ENCODE measurements at places on chromosomes 1 and 21.
A peak's percentile ranks its signal among the peaks of the same experiment; 100 is the strongest.

GRCh38 chr1:195745189-195746010 is 862.8 kb downstream of the KCNT2 start:
- peak; percentile 69 for DNase-seq

DNA sequence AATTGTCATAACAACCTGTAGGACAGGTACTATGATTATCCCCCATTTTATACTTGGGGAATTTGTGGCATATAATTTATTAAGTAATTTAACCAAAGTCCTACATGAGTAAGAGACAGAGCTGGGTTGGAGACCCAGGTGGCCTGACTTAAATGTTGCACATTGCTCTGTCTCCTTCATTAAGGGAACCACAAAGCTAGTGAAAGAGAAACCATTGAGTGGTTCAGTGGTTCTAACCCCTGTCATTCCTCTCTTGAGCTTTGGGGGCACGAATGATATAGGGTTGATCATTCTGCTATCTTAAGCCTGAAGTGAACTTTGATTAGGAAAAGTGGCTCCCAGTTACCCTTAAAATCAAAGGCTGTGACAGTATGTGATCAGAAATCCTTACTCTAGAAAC is 5.3 kb upstream of the MAP3K7CL start:
- DNase-seq, result no peak

DNA sequence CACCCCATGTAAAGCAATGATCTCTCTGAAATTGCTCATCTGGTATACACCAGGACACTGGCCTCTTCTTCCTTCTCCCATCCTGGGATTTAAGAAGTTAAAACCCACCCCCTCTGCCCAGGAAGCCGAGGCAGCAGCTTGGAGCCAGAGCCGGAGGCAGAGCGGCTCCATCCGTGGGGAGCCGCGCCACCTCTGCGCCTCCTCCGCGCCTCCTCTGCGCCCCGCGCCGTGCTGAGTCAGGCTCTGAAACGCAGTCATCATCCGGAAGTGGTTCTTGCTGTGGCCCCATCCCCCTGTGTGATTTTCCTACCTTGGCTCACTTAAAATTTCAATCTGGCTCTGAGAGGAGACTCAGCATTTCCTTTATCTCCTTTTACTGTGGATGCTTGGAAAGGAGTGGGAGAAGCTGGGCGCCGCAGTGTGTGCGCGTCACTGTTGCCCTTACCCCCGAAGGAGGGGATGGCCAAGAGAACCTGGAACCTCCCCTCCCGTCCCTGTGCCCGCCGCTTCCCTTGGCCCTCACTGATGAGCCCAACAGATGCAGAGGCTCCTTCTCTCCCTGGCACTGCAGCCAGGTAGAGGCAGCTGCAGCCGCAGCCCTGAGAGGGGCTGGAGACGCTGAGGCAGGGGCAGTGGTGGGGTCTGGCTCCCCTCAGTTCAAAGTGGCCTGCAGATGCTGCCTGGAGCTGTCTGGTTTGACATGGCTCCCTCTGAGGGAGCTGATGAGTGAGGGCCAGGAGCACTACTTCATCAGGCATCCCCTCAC is 15.3 kb upstream of the NPHP4 start:
- DNase-seq, result peak; percentile 17

- no peak for DNase-seq
Measured at GRCh38 chr21:8988696-8989095, 1532.7 kb upstream of the TPTE start.

DNA sequence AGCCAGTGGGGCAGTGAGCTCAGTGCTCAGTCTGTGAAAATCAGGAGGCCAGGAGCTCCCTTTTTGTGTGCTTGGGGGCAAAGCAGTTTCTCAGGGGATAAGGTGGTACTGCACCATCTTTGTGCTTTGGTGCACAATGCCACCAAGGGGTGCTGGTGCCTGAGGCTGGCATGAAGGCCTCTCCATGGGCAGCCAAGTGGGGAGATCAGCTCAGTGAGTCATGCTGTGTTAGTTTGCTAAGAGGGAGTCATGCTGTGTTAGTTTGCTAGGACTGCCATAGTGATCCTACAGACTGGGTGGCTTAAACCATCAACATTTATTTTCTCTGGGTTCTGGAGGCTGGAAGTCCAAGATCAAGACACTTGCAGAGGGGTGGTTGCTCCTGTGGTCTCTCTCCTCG is 428.1 kb downstream of the PRDM2 start:
- no peak for DNase-seq

GRCh38 chr21:43305336-43305665 is 121.6 kb downstream of the SIK1 start:
- no peak for DNase-seq

- no peak for DNase-seq
Measured at GRCh38 chr1:75518686-75519085, 92.2 kb downstream of the SLC44A5 start.

DNA sequence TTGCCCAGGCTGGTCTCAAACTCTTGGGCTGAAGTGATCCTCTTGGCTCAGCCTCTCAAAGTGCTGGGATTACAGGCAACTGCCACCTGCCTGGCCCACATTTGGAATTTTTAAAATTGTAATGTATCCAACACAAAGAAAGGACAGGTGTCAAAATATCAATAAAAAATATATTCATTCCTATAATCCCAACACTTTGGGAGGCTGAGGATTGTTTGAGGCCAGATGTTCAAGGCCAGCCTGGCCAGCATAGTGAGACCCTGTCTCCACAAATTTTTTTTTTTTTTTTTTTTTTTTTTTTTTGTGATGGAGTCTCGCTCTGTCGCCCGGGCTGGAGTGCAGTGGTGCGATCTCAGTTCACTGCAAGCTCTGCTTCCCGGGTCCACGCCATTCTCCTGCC is 10.0 kb downstream of the HES2 start:
- DNase-seq, result no peak

DNA sequence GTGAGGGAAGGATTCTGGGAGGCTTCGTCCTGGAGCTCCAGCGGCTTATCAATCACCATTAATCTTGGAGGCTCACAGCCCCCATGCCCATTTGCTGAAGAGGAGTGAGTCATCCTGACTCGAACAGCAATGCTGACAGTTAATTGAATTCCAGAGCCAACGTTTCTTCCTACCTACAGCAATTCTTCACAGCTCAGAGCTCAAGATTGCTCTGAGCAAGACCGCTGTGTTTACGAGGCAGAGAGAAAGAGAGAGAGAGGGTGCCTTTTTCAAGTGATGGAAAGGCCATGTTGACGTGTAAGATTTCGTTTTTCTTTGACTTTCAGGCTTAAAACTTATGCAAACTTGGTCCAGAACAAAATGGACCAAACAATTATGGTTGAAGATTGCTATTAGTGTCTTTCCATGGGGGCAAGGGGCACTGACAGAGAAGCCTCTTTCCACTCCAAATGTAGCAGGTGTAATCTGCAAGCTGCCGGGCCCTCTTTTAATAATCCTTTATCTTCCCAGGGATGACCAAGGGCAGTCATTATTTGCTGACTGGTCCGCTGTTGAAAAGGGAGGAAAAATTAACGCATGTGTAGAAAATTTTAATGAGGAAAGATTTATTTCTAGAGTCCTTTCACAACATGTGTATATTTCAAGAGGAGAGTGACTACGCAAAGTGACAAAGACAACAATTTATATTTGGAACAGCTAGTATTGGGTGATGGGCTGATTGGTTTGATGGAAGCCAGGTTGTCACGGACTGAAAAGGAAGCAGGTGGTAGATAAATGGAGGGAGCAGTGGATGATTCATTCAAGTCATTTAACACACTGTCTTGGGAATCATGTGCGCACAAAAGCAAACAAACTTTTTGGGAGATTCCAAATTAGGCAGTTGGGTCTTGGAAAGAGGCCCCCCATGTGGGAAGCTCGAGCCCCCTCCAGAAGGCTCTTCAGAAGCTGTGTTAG is 136.1 kb upstream of the IRF2BP2 start:
- peak; percentile 74 for DNase-seq

DNA sequence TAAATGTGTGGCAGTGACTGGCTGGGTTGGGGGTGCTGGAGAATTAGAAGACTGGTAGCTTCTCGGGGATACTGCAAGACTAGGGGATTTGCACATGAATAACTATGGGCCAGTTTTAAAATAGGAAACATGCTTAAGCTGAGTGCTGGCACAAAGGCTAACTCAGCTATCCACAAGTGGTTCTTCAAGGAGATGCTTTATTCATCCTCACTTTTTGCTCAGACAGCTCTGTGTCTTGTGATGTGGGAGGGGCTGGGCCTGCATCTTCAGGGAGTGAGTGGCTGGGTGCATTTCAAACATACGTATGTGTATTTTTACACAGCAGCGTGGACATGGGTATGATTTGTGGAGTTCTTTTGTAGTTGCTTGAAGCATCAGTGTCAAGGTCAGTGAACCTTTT is 2.3 kb downstream of the COQ8A start:
- no peak for DNase-seq

DNA sequence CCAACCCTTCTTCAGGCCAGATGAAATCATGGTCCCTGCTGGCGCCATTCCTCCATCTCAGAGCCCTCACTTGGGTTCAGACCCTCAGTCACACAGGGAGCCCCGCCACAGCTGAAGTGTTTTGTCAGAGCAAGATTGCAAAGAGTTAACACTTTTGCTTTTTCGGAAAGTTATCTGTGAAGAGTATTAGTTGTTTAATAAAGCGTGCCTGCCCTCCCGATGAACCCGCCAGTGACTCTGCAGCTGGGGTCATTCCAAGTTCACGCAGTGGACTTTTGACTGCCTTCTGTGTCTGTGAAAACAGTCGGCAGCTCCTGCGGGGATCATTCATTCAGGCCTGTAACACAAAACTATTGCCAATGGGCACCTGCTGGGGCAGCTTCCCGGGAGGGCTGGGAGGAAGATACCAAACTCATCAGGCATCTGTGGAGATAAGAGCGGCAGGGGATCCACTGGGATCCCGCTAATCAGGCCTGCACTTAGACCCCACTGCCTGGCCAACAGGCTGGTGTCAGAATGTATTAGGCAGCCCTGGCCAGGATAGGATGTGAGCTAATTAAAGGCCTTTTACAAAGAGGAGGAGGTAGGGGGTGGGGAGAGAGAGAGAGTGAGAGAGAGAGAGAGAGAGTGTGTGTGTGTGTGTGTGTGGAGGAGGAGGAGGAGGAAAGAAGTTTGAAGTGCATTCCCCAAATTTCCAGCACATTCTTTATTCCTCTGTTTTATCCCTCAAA is 184.5 kb downstream of the DHRS3 start:
- DNase-seq, result no peak

- DNase-seq, result peak; percentile 72
Measured at GRCh38 chr1:89995598-89996449, 914 bp downstream of the ZNF326 start.

GRCh38 chr1:205563927-205564441 is 59.5 kb downstream of the CDK18 start:
- no peak for DNase-seq

- peak; percentile 73 for DNase-seq
Measured at GRCh38 chr1:77394166-77394565, 112.3 kb downstream of the AK5 start.

DNA sequence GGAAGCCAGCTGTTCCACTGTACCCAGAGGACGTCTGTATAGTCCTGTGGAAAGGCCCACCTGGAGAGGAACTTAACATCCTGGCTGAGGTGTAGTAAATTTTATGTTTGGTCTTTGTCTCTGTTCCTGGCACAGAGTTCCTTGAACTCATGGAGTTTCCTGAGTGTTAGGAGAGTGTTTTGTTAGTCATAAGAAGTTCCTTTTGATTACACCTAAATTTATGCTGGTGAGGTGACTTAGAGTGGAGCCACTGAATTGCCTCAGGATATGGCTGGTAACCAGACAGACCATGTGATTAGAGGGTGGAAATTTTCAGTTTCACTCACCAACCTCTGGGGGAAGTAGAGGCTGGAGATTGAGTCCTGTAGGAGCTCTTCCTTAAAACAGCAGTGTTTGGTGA is 57.9 kb downstream of the RASAL2 start:
- DNase-seq, result peak; percentile 55

DNA sequence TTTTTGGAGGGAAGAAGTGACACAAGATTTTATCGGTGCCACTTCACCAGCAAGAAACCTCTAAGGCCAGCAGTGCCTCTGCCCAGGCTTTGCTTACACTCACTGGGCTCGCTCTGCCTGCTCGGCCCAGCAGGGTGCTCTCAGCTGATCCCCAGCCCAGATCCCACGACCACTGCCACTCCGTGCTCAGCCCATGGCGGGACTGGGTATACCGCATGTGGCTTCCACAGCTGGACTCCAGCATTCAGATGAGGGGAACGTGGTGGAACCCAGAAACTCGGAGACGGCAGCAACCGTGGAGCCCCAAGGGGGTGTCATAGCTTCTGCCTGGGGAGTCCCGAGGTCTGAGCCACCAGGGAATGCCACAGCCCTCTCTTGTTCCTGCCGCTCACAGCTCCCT is 12.9 kb downstream of the USP25 start:
- no peak for DNase-seq

DNA sequence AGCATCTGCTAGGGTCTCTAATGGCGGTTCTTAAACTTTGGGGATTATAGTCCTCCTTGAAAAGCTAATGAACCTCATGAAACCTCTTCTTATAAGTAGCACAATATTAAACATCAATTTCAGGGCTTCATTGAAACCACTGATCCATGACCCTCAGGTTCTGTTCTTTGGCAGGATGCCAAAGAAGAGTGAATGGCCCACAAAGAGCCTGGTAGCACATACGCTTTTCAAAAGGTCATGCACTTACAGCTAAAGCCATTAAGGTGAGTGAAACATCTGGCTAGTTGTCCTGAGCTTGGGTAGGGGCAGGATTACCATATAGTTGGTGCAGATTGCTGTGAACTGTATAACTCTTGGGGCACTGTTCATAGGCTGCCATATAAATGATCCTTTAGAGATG is 42.3 kb downstream of the MDM4 start:
- no peak for DNase-seq

DNA sequence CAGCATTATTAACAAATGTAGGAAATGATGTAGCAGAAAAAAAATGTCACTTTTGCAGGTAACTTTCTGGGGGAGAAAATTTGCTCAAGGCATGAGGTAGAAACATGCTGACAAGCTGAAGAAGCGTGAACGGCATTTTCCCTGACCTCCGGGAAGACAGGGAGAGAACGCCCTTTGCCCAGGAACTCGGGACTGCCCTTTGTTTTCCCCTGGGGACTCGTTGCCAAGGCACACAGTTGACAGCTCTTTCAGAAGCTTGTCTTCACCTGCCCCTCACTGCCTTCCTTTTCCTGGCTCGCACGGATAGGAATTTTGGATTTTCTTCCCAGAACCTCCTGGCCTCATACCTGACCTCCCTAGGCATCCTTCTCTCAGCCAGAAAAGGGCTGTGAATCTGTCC is 52.7 kb upstream of the COA6 start:
- DNase-seq, result no peak

DNA sequence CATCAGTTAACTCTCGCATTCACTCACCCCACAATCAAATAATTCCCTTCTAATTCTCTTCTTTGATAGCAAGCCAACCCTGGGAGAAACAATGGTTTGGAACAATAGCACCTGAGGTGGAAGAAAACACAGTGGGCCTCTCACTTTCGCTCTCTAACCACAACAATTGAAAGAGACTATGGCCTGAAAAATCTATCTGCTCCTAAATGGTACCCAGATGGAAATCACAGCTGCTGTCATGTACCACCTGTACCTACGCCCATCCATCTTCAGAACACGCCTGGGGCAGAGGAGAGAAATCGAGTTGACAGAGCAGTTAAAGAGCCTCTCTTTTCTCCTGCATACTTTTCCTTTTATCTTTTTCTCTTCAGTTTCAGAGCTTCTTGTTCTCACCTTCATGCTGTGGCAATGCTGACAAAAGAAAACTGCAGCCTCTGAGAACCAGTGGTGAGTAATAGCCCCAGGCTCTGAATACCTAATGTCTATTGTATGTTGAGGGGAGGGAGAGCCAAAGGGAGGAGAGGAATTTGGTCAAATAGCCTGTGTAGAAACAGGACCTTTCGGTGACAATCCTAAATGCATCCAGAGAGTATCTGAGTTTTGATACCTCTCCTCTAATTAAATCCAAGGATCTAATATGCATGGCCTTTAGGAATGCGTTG is 57.7 kb downstream of the ZC3H11B start:
- peak; percentile 63 for DNase-seq

- no peak for DNase-seq
Measured at GRCh38 chr1:207804721-207805468, 53.0 kb downstream of the CD46 start.
